Stimulated activated CD4-positive, alpha-beta T cell treated with anti-CD3 and anti-CD28 coated beads, Interleukin-1b, Interleukin-23, amount 100 ng/mL, for 1 hour (primary cell): ENCODE measurements at places on chromosomes 2 and 18.

DNA sequence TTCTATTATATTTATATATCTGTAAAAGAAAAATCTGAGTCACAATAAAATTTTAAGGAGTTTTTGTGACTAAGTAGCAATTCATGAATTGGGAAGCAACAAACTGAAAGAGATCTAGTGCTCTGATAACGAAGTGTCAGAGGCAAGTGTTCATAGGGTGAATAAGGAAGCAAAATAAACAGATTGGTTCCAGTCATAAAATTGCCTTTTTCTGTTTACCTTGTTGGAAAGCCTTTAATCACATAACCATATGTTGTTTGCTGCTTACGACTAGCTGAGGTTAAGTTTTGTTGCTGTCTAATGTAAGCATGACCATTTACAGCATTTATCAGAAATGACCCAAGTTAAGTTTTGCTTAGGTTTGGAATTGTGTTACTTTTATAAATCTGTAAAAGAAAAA is 358.9 kb downstream of the ARL6IP6 start:
- no peak for DNase-seq

GRCh38 chr2:105378276-105378840 is 20.5 kb downstream of the FHL2 start:
- DNase-seq = no peak

DNA sequence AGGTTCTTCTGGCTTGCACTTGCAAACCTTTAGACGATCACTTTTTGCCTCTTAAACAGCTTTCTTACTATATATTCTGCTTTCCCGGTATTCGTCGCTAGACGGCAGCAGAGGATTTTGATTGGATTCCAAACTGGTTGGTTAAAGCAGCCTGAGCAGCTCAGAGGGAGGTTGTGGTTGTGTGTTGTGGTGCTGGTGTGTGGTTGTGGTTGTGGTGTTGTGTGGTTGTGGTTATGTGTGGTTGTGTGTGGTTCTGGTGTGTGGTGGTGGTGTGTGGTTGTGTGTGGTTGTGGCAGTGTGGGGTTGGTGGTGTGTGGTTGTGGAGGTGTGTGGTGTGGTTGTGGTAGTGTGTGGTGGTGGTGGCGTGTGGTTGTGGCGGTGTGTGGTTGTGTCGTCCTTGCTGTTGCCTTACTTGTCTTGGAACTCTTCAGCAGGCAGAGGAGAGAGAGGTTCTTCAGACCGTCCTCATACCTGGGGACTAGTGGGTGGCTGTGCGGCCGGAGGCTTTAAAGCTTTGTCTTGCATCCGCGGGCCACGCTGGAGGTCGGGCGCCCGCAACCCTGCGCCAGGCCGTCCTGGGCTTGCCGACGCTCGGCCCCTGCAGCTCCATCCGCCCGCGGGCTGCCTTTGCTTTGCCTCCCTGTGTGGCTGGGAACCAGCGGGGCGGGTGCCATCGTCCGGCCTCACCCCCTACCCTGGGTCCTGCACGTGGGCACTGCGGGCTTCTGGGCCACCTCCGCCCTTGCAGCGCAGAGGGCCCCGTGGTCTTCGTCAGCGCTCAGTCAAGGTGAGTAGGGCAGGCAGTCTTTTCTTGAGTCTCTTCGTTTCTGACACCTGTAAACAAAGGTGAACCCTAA is 190.8 kb downstream of the ARHGAP28 start:
- DNase-seq = no peak

DNA sequence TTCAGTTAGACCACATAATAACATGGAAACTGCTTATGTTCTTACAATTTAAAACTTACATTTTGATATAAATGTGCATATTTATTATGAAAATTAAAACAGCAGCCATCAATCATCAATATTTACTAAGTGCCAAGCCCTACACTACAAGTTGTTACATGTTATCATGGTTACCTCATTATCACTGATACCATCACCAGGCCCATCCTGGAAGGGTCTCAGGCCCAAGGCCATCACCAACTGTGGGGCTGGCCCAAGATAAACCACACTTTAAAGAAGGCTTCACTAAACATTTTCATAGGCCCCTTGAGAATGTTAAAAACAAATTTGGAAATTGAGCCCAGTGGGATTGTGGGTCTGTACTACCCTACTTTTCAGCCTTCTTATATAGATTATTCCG is 6.4 kb downstream of the ITSN2 start:
- DNase-seq = no peak

- DNase-seq = no peak
These were observed 196.0 kb downstream of the DCC start for GRCh38 chr18:52536039-52536438.

- no peak for DNase-seq
These were observed 712.0 kb upstream of the NXPH2 start for GRCh38 chr2:139492131-139492680.

DNA sequence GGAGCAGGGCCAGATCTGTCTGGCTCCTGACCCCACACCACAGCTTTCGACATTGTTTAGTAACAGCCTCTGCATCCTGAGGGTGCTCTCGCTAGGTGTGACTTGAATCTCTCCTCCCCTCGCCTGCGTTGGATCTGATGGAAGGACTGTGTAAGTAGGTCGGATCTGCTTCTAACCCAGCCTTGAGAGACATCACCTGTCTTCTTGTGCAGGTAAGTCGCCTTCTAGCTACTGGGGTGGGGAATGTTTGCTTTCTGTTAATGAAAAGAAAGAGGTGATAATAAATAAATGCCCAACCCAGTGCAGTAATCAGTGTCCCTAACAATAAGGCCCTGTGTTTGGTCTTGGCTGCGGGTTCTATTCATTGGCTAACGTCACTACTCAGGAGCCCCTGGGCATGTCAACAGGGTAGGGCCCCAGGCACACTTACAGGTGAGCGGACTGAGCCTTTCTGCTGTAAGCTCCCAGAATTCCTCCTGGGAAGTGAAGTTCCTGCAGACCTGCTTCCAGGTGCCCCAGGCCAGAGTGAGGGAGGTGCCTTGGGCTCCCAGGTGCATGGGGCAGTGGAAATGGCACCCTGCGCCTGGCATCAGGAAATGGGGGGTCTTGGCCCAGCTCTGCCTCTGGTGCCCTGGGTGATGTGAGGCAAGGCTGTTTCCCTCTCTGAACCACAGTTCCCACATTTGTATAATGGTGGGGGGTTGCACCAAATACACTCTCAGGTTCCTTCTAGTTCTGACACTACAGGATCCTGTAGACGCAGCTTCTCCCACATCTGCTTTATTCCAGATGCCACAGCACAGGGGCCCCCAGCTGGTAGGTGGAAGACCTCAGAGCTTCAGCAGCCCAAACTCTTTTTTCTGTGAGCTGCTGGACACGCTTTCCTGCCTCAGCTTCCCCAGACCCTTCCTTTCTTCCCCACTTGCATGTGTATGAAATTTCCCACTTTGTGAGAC is 11.2 kb upstream of the FOSL2 start:
- DNase-seq = no peak

DNA sequence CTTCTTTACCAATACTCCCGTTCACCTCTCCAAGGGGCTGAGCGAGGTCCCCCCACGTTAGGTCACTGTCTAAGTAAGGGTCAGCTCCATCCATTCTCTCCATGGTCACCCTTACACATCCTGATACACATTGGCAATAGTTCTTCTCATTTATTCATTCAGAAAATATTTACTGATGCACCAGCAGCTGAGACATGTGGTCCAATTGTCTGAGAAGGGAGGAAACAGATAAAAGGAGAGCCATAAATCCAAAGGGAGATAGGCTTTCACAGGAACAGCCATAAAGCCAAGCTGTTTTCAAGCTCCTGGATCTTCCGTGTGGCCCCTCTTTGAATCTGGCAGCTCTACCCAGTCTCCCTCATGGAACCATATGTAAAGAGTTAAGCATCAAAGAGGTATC is 121.2 kb downstream of the TXNL1 start:
- no peak for DNase-seq

GRCh38 chr2:237612527-237613357 is 14.6 kb upstream of the LRRFIP1 start:
- no peak for DNase-seq

- DNase-seq = no peak
These were observed 32.1 kb upstream of the TTC39C start for GRCh38 chr18:23982155-23983079.

- DNase-seq = no peak
These were observed 621.2 kb downstream of the MBD2 start for GRCh38 chr18:53603276-53603675.

DNA sequence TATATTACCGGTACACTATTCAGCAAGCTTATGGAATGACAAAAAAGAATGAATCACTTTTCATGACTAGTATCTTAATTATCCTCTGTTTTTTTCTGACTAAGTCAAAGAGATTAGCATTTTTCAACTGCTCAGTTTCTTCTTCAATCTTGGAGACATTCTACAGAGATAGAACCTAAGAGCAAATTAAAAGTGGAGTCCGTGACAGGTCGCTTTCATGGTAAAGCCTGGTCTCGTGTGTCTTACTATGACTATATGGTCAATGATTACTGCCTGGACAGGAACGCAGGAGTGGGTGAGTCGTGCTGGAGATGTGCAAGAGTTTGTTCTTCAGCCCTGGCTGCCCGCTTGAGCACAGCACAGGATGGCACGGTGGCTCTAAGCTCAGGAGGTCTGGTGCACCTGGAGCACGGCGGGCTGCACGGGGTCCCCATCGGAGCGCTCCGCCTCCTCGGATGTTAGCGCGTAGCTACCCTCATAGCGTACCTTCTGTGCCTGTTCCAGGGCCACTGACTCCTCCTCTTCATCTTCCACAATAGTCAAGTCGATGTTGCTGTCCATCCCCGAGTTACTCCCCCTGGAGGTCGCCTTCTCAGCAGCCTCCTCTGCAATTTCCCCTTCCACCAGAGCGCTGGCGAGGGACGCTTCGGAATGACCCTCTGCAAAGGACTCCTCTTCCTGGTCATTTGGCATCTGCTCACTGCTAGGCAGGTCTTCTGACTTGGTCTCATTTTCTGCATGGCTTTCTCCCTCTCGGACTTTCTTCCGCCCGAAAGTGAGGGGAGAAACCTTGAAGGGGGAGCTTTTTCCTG is 11.1 kb downstream of the CAVIN2 start:
- DNase-seq = no peak

DNA sequence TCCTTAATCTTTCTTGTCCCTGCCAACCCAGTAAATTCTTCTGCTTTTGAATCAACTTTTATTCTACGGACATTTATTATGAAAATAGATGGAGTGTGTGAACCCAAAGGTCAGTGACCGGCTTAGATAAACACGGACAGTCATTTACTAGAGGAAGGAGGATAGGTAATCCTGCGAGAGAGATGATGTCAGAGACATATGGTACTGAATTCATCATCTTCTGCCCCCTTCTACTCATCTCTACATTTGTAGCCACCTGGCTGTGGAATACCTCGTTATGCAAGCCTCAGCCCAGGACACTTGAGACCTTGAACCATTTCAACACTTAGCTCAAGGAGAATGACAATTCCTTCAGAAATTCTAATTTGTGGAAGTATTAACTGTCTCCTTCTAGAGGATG is 443.6 kb downstream of the TDRD15 start:
- no peak for DNase-seq

DNA sequence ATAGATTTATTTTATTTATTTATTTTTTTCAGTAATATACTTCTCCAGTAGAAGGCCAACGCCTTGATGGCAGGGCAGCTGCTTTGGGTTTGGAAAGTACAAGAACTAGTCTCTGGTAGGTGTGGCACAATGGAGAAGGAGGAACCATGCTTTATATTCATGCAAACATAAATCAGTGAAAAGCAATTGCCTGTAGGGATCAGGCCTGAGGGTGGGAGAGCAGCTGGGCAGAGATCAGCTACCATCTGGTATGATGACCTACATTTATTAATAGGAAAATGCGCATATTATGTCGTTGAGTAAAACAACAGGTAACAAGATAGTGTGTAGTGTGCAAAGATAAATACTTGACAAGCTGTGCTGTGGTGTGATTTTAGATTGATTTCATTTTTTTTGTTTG is 120.4 kb upstream of the TLK1 start:
- DNase-seq = no peak

DNA sequence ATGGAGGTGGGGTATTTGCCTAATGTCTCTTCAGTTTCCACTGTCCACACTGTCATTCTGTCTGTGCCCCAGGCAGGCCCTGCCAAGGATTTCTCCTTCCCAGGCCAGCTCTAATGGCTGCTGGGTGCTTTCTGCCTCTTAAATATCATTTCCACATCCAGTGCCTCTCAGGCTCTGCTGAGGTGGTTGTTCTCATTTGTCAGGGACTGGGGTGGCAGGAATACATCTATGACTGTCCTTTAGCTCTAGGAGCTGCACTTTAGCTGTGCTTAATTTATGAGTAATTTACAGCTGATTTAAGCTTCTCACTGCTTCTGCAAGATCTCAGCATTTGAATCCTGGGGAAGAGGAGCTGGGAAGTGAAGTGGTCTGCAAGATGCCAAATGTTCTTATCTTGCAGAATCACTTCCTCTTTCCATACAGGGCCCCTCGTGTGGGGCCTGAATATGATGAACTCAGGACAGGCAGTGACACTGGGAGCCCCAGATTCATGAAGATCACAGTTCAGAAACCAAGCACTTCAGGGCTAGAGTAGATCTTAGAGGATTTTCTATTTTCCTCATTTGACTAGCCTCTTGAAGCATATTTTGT is 150.2 kb downstream of the FSHR start:
- no peak for DNase-seq

DNA sequence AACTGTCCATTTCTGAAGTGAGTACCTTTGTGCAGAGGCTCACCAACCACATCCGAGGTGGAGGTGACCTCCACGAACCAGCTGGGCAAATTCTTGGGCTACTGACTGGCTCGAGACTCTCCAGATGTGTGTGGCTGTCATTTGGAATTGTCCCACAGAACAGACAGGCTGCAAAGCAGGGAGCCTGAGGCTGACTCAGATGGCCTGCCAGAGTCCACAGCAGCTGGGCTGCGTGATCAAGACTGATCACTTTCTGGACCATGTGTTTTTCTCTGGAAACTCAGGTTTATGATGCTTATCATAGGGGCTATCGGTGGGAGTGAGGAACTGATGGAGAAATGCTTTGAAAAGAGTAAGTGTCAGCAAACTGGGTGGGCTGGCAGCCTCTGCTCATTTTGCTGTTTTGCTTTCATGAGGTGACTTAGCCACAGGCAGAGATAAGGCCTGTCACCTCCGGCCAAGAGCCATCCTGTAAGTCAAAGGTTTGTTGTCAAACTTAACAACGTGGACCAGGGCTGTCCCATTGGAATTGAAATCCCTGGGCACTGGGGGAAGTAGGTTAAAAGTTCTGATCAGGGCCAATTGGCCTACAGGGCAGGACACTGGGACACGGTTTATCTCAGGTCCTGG is 120.4 kb downstream of the LIPG start:
- no peak for DNase-seq

GRCh38 chr18:64002581-64002980 is 32.7 kb downstream of the SERPINB8 start:
- DNase-seq = no peak

- DNase-seq = no peak
These were observed 34.7 kb downstream of the NHEJ1 start for GRCh38 chr2:219125886-219126270.
